ENCODE measurements at places on chromosomes 3 and 15.

- DNase-seq = peak; percentile 1
These were observed 506.9 kb downstream of the OCA2 start for GRCh38 chr15:27592036-27592760.

GRCh38 chr3:104132566-104133403 is 1233.9 kb upstream of the ALCAM start:
- no peak for DNase-seq

DNA sequence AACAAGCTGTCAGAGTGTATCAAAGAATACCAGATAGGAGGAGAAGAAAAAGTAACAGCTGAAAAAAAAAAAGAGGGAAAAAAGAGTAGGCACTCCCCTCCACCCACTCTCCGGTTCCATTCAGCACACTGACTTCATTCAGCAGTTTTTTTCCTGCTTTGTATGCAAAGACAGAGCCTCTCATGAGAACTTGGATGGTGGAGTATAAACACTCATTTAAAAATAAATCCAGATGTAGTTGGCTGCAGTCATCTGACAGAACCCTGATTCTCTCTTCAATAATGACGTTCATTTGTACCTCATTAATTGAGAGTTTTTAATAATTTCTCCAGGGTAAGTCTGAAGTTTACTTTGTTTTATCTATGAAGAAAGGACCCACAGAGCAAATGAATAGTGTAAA is 81.0 kb downstream of the TMEM108 start:
- no peak for DNase-seq

- DNase-seq = no peak
These were observed 22.7 kb upstream of the EPHB3 start for GRCh38 chr3:184538666-184539431.

DNA sequence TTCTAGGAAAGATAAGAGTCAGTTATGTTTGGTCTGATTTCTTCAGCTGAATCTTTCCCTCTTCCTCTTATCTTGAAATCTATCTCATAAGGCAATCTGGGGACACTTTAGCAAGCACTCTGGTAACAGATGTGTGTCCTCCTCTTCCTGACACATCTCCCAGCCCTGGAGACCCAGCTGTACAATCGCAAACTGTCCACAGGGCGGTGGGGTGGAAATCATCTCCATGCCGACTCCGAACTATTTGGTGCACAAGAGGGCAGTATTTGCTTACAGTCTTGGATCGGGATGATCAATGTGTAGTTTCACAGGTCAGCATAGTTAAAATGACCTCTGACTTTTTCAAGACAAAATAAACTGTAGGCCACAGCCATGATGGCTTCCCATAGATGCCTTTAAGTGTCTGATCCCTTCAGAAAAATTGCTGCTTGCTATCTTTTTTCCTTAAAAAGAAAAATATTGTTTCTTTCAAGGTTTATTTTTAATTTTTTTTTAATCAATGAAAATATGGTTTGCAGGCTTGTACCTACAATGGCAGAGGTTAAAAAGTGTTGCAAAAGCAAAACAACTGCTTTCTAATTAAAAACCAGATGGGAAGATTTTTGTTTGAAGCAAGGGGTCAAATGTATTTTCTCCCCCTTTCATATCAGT is 17.7 kb downstream of the EEFSEC start:
- DNase-seq = peak; percentile 88

- no peak for DNase-seq
These were observed 8.5 kb downstream of the SNRPA1 start for GRCh38 chr15:101286471-101287114.

GRCh38 chr15:80491163-80491847 is 87.1 kb downstream of the ARNT2 start:
- peak; percentile 25 for DNase-seq

- no peak for DNase-seq
These were observed 36.2 kb downstream of the TXNRD3 start for GRCh38 chr3:126618760-126619159.

- DNase-seq = peak; percentile 47
These were observed 94.0 kb downstream of the GTPBP8 start for GRCh38 chr3:113084777-113085176.

- no peak for DNase-seq
These were observed 3.8 kb downstream of the PKM start for GRCh38 chr15:72227192-72227586.

DNA sequence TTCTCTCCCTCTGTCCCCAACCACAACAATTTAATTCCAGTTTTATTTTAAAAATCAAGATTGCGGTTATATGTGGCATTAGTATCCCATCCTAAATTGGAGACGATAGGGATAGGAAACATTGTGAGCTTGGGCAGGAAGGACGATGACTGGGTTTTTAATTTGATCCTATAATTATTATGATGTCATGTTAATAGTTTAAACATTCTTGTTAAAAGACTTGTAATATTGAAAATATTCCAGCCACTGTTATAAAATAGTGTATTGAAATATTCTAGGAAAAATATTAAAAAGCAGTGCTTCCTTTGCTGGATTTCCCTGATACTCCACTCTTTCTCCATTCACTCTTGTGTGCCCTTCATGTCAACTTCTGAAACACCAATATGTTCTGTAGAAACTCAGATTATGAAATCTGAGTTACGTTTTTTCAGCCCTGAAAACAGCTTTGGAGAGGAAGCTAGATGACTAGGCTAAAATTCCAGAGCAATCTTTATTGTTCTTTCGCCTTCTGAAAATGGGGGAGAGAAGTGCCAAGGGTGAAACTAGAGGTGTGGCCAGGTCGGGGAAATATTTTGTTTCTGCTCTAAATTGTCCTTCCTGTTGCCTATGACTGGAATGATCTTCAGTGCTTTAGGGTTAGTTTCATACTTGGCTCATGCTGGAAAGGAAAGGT is 46.1 kb upstream of the MAP3K13 start:
- peak; percentile 56 for DNase-seq

DNA sequence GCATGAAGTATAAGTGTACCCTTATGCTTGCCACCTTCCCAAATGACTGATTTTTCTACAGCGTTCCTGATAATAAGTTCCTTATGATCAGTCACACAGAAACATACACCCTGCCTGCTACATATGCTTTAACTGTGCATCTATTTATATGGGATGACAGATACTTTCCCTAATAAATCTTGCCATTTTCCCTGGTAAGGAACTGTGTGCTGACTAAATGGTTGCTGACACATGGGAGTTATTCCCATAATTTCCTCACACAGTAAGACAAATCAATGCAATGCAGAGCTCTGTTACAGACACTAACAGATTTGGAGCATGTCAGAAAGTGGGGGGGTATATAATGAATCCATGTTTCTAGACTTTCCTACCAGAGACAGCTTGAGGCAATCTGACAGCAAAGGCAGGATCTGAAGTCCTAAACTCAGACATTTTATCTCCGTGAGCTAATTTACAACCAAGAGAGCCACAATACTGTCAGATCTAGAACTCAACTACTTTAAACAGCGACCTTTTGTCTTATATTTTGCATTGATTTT is 86.9 kb upstream of the TCF12 start:
- no peak for DNase-seq

DNA sequence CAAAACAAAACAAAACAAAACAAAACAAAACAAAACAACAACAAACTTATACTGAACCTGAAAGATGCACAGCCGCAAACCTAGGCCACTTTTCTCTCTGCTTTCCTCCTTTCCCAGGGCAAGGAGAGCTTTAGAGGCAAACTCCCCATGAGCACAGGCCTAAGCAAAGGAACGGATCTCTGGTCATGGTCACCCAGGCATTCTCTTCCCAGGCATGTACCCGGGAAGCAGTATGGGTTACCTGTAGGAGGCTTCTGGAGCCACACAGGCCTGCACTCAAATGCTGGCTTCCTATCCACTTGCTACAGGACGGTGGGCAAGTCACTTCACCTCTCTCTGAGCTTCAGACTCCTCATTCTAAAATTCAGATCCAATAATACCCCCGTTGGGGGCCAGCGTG is 171.8 kb downstream of the SMAD6 start:
- no peak for DNase-seq

- DNase-seq = no peak
These were observed 63.5 kb upstream of the GOLGA8B start for GRCh38 chr15:34646918-34647317.

- DNase-seq = peak; percentile 79
These were observed 5.8 kb downstream of the ACKR2 start for GRCh38 chr3:42814914-42815507.

DNA sequence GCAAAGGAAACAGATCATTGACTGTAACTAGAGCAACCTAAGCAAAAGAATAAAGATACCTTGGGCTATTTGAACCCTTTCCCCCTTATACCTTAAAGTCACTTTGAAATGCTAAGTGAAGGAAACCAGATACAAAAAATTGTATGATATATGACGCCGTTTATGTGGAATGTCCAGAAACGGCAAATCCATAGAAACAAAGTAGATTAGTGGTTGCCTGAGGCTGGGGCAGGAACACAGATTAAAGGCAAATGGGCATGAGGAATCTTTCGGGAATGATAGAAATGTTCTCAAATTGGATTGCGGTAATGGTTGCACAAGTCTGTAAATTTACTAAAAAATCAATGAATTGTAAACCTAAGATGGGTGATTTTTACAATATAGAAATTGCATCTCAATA is 160.1 kb upstream of the CCDC54 start:
- no peak for DNase-seq

GRCh38 chr15:57625703-57626448 is 34.2 kb downstream of the MYZAP start:
- DNase-seq = no peak

DNA sequence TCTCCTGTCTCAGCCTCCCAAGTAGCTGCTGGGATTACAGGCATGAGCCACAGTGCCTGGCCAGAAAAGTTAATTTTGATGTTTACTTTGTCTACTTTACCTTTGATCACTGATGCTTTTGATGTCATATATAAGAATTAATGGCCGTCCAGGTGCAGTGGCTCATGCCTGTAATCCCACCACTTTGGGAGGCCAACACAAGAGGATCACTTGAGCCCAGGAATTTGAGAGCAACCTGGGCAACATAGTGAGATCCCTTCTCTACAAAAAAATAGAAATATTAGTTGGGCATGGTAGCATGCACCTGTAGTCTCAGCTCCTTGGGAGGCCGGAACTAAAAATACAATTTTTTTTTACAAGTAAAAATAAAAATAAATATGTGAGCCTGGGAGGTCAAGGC is 6.8 kb upstream of the INO80 start:
- DNase-seq = no peak

GRCh38 chr15:52481915-52482314 is 46.8 kb downstream of the MYO5A start:
- DNase-seq = peak; percentile 97

- DNase-seq = peak; percentile 46
These were observed 173.5 kb downstream of the TNIK start for GRCh38 chr3:171286580-171287249.

DNA sequence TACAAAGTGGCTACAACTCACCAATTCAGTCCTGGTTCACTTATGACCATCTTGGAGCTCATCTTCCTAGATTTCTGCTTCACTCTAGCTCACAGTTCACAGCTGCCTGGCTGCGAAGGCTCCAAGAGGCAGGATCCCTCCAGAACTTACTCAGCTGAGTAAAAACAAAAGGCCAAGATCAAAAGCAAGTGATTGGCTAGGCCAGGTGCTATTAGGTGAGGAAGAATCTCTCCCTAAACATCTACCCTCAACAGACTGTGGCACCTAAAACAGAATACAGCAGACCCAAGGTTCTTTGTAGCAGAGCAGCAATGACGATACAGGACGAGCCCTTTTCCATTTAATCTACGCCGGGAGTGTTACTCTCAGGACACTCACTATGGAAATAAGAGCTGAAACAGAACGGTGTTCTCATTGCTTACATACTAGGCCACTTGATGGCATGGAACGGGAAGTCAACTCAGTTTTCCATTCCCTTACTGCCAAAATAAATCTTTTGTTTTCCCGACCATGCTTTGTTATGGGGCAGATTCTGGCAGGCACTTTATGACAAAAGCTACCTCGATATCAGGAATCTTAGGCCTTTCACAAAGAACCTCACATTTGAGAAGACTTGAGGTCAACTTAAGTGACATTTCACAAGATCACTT is 901 bp downstream of the ICE2 start:
- DNase-seq = peak; percentile 45

DNA sequence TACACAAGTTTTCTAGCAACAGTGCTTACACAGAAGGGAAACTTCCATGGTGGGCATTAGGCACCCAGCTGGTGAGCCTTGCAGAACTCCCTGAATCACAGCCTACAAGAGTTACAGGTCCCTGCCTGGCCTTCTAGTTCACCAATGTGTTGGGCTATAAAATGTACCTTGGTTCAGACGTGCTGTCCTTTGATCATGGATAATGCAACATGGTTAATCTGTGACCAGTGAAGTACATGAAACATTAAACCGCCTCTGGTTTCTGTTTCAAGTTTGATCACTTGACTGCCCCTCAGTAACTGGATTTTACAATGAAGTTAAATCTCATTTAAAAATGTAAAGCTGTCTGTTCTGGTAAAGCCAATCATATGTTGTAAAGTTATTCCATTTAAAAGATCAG is 51.8 kb downstream of the FMN1 start:
- DNase-seq = no peak

DNA sequence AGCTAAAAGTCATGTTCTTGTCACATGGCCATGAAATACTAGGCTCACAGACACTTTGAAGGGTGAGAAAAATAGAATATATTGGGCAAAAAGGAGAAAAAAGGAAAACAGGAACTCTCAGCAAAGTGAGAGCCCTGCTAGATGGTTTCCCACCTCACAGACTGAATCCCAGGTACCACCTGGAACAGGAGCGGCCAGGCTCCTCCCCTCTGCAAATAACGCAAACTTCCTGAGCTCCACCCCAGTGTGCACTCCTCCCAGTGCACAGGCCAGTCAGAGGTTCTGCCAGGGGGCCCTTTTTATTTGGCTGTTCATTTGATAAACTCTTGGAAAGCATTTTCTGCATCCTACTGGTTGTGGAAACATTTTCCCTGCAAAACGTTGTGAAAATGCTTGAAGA is 780.4 kb downstream of the TBL1XR1 start:
- no peak for DNase-seq

DNA sequence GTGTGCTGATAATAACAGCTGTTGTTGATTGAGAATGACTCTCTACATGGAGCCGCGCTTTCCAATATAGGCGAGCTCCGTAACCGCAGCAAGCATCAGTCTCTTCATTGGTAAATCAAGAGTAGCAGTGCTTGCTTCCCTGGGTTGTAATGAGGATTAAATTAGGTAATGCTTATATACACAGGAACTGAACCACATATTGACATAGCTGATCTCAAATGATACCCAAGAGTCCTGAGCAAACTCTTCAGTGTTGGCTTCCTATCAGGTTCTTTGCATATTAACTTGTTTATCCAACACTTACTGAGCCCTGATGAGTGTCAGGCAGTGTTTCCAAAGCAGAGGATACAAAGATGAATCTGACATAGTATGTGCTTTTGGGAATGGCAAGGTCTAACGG is 46.4 kb upstream of the SLCO3A1 start:
- DNase-seq = no peak

- DNase-seq = peak; percentile 71
These were observed 211.6 kb downstream of the RAP2B start for GRCh38 chr3:153373606-153374005.

GRCh38 chr3:48928679-48929078 is 10.0 kb downstream of the ARIH2 start:
- no peak for DNase-seq

GRCh38 chr3:39712413-39713048 is 96.9 kb upstream of the MYRIP start:
- peak; percentile 40 for DNase-seq

Data from hematopoietic multipotent progenitor cell treated with erythropoietin and hydrocortisone succinate and interleukin-3 and kit ligand, for 4 days (in vitro differentiated cells).